Activated CD4-positive, alpha-beta T cell treated with anti-CD3 and anti-CD28 coated beads, Interleukin-2, amount 10 ng/mL, durations not matched to agents 7 days and 5 days (primary cell): ENCODE measurements at places on chromosomes 2 and 18. TPM values are rescaled to one million over a fixed set of nuclear protein-coding genes. Genes with fewer than 3 reads are reported as not detected.
A peak's percentile ranks its signal among the peaks of the same experiment; 100 is the strongest.

The FABP1 gene
- total RNA-seq, result not detected

The PLCL1 gene
- 1.8 TPM for total RNA-seq

The MRPL33 gene
- total RNA-seq, result 49.7 TPM

The TMEM200C gene
- not detected for total RNA-seq

DNA sequence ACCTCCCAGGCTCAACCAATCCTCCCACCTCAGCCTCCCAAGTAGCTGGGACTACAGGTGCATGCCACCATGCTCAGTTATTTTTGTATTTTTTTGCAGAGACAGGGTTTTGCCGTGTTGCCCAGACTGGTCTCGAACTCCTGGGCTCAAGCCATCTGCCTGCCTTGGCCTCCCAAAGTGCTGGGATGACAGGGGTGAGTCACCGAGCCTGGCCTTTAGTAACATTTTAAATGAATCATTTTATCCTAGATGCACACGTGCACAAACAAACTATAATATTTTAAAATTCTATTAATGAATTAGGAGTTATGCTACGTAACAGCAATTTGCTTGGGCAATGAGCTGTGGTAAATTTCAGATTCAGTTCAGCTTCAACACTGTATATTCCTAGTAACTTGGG, 862.5 kb upstream of the ID2 start:
- no peak for DNase-seq
- peaks cover 3% of the 10 kb centered on the region for H3K36me3 ChIP-seq
- no peak overlapping the region for H3K27ac ChIP-seq
- H3K27me3 ChIP-seq, result no peaks in the 10 kb centered on the region
- H3K4me3 ChIP-seq, result no peak overlapping the region
- no peaks in the 10 kb centered on the region for H3K4me1 ChIP-seq

GRCh38 chr2:112626604-112627059, 19.1 kb upstream of the SLC20A1 start:
- peak; percentile 70 for DNase-seq
- H3K27ac ChIP-seq, result peak overlapping the region; percentile 98
- H3K4me3 ChIP-seq, result peak overlapping the region; percentile 51
- peaks cover 5% of the 10 kb centered on the region for H3K36me3 ChIP-seq
- H3K27me3 ChIP-seq, result no peaks in the 10 kb centered on the region

DNA sequence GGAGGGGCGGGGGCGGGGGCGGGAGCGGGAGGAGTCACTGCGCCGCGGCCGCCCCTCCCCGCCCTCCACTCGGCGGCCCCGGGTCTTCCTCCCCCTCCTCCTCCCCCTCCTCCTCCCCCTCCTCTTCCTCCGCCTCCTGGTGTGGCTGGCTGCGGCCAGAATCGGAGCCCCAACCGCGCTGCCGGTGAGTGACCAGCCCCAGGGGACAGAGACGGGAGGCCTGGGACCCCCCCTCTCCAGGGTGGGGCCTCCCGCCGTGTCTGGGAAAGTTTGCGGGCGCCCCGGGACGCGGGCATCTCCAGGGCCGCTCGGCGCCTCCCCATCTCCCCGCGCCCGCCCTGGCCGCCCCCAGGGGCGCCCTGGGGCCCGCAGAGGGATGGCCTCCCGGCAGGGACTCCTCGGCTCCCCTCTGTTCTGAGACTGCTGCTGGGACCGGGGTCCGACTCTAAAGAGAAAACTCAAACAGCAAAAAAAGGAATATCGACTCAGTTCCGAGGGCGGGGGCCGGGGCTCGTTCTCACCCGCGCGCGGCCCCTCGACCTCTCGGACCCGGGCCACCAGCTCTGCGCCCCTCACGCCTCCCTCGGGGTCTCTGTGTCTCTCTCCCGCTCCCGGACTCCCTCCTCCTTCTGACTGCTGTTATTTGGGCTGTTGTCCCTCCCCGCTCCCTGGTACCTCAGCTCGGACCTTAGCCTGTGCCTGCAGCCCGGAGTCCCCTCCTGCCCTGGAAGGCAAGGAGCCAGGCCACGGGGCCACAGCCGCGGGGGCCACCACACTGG, at the start of gene STON1:
TSS of gene STON1 (plus strand) at position 122 of the 779 bp plus-strand sequence. CDS start 50,480 bp downstream, outside the sequence.
- peak within 1 kb of the TSS; percentile 79 for H3K4me3 ChIP-seq
- H3K4me1 ChIP-seq, result peaks cover 16% of the 10 kb centered on the region
- DNase-seq, result peak; percentile 27
- peaks cover 14% of the 10 kb centered on the region for H3K27me3 ChIP-seq
- H3K36me3 ChIP-seq, result peaks cover 2% of the 10 kb centered on the region
- H3K27ac ChIP-seq, result peak within 1 kb of the TSS; percentile 69

GRCh38 chr18:48835119-48835518, 115.6 kb downstream of the SMAD7 start:
- peak overlapping the region; percentile 77 for H3K4me3 ChIP-seq
- H3K27me3 ChIP-seq, result no peaks in the 10 kb centered on the region
- H3K27ac ChIP-seq, result peak overlapping the region; percentile 95
- H3K36me3 ChIP-seq, result no peaks in the 10 kb centered on the region
- H3K4me1 ChIP-seq, result peaks cover 78% of the 10 kb centered on the region

DNA sequence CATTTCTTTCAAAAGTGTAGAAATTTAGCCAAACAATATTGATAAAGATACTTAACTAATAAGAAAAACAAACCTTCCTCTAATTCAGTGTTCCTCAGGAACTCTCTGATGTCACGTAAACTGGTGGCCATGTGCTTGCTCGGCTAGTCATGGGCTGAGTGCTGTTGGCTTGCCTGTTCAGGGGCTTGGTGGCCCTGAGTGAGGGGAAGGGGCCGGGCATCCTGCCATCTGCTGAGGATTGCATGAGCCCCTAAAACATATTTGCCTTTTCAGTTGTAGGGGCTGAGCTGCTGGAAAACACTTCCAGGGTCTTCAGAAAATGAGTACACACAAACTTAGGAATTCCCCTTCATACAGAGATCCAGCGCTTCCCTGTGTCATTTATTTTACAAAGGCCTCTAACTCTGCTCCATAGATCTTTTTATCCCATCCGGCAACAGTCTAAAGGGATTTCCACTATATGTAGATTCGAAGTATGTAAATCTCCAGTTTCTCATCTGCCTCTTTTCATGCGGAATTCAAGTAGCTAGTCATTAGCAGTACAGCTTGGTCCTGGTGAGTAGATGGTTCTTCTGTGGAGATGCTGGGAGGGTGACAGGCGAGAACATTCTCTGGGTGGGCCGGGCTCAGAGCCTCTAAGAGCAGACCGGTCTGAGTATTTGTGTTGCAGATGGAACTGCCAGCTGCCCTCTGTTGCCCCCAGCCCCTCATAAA, 20.1 kb upstream of the NFATC1 start:
- no peak overlapping the region for H3K4me3 ChIP-seq
- DNase-seq, result no peak
- peaks cover 10% of the 10 kb centered on the region for H3K36me3 ChIP-seq
- no peaks in the 10 kb centered on the region for H3K27me3 ChIP-seq

- peaks cover 5% of the 10 kb centered on the region for H3K36me3 ChIP-seq
- no peak for DNase-seq
- no peak overlapping the region for H3K4me3 ChIP-seq
- H3K27ac ChIP-seq, result no peak overlapping the region
- peaks cover 11% of the 10 kb centered on the region for H3K4me1 ChIP-seq
These were observed 7.8 kb upstream of the GPR55 start for GRCh38 chr2:230932556-230933511.

- H3K27ac ChIP-seq, result no peak overlapping the region
- peaks cover 2% of the 10 kb centered on the region for H3K4me1 ChIP-seq
- no peaks in the 10 kb centered on the region for H3K36me3 ChIP-seq
- no peak for DNase-seq
- H3K27me3 ChIP-seq, result peaks cover 37% of the 10 kb centered on the region
- H3K4me3 ChIP-seq, result no peak overlapping the region
These were observed 138.8 kb upstream of the CTAGE1 start for GRCh38 chr18:22556222-22557167.
